ENCODE measurements at places on chromosomes 16 and 17.

DNA sequence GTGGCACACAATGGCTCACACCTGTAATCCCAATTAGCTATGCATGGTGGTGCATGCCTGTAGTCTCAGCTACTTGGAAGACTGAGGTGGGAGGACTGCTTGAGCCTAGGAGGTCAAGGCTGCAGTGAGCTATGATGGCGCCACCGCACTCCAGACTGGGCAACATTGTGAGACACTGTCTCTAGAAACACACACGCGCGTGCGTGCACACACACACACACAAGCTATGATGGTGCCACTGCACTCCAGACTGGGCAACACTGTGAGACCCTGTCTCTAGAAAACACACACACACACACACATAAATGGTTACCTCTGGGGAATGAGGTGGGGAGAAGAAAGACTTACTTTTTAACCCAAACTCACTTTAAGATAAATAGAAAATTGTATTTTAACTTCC lies 16.4 kb downstream of the FBXL20 start:
- DNase-seq = no peak

- no peak for DNase-seq
Observed at GRCh38 chr16:3023415-3023668, 400 bp downstream of the HCFC1R1 start.

DNA sequence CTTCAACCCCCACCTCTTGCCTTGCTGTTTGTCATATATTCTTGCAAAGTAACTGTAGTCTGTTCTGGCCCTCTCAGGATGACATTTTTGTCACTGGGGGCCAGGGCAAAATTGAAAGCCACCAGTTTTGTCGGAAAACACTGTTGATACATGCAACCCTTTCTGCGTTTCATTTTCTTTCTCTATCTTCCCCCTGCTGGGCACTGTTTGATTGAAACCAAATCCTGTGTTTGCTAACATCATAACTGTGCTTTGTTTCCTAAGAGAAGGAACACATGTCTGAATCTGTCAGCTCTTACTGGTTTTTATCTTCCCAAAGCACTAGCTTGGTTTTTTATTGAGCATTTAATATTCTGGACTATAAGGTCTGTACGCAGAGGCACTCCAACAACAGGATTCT lies 11.7 kb upstream of the CPPED1 start:
- no peak for DNase-seq

DNA sequence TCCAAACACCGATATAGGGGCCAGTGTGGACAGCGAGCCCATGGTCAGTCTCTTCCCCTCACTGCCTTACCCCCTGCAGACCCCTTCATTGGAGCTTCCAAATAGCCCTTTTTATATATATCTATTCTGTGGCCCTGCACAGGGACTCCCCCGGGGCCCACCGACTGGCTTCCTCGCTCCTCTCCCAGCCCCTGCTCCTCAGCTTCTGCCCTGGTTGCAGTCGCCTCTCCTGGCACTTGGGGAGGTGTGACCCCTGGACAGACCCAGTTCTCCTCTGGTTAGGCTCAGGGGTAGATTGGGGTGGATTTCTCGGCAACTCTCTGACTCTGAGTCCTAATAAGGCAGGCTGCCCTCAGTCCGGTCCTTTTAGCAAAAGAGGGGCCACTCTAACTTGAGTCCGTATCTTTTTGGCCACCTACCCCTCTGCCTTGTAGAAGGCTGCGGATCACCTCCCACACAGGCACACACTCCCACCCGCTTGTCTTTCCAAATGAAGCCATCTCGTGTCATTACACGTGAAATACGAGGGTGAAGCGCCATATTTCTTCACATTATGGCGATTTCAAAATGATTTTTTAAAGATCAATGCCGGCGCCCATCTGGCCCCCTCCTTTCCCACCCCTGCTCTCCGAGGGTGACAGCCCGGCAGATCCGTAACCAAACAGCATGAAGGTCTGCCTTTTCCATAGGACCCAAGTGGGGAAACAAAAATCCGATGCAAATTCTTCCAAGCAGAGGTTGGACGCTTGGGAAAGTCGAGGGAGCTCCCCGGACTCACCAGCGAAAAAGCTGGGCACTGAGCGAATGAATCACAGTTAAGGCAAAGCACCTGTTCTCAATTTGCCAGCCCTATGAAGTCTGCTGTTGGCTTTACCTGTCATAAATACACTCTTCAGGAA lies 1.7 kb upstream of the HOXB9 start:
- DNase-seq = no peak

GRCh38 chr16:70432356-70432722 lies 6.6 kb downstream of the ST3GAL2 start:
- DNase-seq = no peak

- DNase-seq = peak; percentile 43
Observed at GRCh38 chr16:67025210-67025550, 3.8 kb upstream of the CBFB start.

DNA sequence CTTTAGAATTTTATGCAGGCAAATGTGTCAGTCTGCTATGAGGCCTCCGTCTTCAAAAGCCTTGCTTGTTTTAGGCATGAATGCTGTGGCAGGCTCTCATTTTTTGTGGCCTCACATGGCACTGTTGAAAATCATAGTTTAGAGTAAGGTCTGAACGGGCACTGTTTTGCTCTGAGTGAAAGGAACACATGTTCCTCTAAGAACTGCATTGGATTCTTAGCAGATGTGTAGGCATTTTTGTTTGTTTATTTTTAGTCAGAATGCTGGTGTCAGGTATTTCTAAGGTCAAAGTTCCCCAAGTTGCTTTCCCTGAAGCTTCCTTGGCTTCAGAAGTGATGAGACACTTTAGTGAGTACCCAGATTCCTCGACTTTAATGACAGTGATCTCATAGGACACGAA lies 173.7 kb downstream of the HS3ST3B1 start:
- no peak for DNase-seq

GRCh38 chr17:45990886-45991285 lies 8.2 kb upstream of the STH start:
- no peak for DNase-seq

DNA sequence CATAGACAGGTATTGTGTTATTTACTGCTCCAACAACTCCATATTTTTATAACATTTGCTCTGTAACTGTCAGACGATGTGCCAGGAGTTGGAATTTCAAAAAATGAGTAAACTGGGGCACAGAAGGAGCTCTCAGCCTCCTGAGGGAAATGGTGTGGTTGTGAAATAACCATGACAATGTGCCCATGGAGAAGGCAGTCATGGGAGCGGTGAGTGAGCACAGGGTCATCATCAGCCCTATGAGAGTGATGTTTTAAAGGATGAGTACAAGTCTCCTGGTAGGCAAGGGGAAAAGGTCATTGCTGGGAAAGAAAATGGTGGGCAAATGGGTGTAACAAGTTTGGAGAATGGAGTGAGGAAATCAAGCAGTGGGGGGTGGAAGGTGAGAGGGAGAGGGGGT lies 115.0 kb upstream of the SEC14L1 start:
- no peak for DNase-seq

DNA sequence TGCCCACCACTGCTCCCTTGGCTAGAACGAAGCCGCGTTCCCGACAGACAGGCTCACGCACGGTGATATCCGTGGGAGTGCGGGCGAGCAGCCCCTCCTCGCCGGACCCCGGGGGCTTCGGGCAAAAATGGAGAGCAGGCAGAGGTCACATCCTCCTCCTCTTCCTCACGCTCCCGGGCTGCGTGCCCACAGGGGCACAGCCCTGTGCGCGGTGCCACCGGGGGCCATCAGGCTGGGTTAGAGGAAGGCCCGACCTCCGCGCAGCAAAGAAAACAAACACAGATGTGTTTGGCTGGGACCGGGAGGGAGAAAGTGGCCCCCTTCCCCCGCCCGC lies 519 bp upstream of the NTN1 start:
- DNase-seq = no peak

DNA sequence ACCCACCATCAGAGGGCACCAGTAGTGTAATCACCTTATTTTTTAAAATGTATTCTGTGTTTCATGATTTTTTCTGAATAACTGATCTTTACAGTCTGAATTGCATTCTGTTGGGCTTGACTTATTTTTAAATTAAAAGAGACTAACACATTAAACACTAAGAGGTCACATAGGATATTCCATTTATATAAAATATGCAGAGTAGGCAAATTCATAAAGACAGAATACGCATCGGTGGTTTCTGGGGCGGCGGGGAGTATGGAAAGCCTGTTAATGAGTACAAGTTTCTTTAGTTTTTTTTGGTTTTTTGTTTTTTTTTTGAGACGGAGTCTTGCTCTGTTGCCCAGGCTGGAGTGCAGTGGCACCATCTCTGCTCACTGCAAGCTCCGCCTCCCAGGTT lies 366.3 kb downstream of the WWOX start:
- DNase-seq = no peak

DNA sequence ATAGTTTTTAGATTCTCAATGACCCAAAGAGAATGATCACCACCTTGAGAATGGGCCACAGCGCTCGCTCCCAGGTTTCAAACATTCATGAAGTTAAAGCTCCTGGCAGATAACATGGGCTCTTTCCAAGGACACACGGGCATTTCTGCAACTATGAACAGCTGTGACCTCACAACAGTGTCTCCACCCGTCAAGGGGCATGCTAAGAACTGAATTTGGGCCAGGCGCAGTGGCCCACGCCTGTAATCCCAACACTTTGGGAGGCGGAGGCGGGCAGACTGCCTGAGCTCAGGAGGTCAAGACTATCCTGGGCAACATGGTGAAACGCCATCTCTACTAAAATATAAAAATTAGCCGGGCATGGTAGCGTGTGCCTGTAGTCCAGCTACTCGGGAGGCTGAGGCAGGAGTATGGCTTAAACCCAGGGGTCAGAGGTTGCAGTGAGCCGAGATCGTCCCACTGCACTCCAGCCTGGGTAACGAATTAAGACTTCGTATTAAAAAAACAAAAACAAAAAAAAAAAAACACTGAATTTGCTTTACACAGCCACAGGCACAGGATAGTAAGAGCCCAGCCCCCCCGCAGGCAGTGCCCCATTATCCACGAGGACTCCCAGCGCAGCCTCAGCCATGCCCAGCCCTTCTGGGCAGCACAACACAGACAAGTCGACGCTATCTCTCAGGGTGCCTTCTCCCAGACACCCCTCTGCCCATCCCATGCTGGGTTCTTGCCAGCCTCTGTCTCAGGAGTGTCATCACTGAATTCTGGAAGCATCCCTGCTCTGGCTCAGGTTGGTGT lies 7.2 kb downstream of the USP7 start:
- no peak for DNase-seq

DNA sequence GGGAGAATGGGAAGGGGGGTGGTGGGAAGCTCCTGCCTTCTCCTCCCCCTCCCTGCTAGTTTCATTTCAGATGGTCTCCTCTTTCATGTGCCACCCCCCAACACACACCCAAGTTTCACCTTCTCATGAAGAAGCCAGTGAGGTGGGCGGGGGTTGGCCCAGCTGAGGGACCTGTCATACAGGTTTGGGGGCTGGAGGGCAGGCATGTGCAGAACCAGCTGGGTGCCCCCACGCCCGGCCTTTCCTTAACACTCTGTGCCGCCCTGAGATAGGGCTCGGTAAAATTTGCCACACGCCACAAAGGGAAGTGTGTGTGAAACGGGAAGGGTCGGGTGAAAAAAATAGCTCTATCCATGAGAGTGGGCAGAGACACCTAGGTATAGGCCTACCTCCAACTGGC lies 57.4 kb downstream of the PIPOX start:
- no peak for DNase-seq

DNA sequence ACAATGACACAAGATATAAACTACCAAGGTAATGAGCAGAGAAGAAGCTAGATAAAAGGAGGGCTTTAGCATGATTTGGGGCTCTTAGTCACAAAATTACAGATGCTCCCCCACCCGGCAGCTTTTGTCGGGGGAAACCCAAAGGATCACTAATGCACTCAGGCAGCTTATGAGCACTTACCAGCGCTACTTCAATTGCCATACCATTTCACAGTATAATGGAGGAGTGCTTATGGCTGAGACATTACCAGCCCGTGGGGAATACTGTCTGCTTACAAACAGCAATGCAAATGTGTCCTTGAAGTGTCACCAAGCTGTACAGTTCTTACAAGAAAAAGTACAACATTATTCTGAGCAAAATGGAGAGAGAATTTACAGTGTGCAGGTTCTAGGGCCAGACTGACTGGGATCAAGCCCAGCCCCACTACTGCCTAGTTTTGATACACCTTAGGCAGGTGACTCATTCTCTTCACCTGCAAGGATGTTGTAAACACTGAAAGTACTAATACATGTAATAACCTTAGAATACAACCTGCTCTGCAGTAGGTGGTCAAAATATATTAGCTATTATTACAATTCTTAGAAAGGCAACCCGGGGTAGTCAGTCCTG lies 16.3 kb downstream of the ANKFY1 start:
- DNase-seq = no peak

DNA sequence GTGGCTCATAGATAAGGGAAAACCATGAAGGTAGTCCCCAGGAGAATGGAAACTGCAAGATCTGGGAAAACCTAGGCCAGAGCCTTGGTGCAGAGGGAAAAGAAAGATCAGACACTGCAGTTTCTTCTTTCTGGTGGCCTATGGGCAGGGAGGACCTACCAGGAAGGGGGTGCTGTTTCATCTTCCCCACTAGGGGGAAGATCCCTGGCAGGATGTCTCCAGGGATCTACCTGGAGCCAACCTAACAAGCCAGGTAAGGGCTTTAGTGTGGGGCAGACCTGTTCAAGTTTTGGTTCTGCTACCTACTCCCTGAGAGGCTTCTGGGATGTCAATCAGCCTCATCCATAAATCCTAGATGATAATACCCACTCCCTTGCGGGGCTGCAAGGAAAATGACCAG lies 21.4 kb downstream of the TOM1L2 start:
- no peak for DNase-seq

GRCh38 chr16:21301168-21301894 lies 23.2 kb upstream of the CRYM start:
- peak; percentile 65 for DNase-seq

- no peak for DNase-seq
Observed at GRCh38 chr17:14755002-14755401, 454.1 kb downstream of the HS3ST3B1 start.

- DNase-seq = no peak
Observed at GRCh38 chr17:31573047-31573446, 181.6 kb downstream of the RAB11FIP4 start.

GRCh38 chr16:57761301-57761700 lies 25.7 kb downstream of the KATNB1 start:
- no peak for DNase-seq

DNA sequence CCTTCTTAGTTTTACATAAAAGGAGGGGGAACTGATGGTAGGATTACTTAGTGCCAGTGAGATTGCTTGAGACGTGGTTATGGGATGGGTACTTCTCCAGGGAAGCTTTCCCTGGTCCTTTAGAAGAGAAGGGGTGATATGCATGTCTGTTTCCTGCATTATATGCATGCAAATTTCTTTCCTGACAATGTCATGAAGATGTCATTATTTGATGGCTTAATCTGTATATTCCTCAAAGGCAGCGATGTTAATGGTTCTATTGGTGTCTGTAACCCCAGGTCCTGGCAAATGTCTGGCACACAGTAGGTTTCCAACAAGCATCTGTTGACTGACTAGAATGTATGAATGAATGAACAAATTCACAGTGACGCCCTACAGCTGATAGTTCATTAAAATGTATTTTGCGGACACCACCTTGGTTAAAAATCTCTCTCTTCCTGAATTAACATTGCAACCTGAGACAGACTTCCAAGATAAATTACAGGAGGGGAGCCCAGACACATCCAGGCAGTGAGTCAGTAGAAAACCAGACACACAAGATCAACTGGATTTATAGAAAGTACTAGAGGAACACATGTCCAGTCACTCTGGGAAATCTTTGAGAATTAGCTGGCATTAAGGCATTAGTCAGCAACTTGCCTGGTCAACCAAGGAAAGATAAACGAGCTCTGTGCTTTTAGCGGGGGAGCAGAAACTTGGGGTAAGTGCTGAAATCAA lies 293.4 kb downstream of the XYLT1 start:
- no peak for DNase-seq
